ENCODE measurements at places on chromosomes 16 and 17. TPM values are rescaled to one million over a fixed set of nuclear protein-coding genes. Genes with fewer than 3 reads are reported as not detected.

DNAAF8 gene
- total RNA-seq: not detected

GRCh38 chr16:4373909-4374742 is 2.5 kb downstream of the VASN start:
- peak overlapping the region; percentile 99 for H3K27ac ChIP-seq
- peaks cover 3% of the 10 kb centered on the region for H3K36me3 ChIP-seq
- peaks cover 56% of the 10 kb centered on the region for H3K4me1 ChIP-seq
- peak overlapping the region; percentile 85 for H3K4me3 ChIP-seq

DNA sequence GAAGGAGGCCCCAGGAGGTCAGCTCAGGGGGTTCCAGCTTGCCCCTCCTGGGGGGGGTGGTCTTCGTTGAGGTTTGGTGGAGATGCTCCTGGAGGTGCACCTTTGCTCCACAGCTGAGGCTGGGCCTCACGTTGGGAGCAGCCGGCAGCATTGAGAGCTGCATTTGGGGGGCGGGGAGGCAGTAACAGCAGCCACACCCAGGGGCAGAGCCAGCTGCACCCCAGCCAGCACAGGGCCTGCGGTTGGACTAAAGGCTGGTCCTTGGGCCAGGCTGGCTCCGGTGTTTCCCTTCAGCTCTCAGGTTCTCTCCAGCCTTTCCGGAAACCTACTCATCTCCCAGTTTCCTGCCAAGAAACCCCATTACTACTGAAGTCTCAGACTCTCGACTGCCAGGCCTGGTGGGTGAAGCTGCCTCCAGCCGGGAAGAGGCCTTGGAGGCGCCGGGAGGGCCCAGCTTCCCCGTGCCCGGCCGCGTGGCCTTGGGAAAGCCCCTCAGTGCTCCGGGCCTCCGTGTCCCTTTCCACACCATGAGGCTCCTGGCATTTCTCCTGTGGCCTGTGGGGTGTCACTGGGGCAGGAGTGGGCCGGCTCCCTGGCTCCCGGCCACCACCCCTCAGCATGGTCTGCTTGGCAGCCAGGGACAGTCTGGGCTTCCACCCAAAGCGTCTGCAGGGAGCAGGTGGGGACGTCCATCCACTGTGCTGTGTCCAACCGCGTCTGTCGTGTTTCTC is 14.0 kb upstream of the BAIAP2 start:
- H3K36me3 ChIP-seq: no peaks in the 10 kb centered on the region
- H3K4me3 ChIP-seq: no peak overlapping the region
- H3K4me1 ChIP-seq: peaks cover 32% of the 10 kb centered on the region
- no peak overlapping the region for H3K27ac ChIP-seq
- no peaks in the 10 kb centered on the region for H3K27me3 ChIP-seq

CDRT15 gene
- not detected for total RNA-seq

- no peaks in the 10 kb centered on the region for H3K36me3 ChIP-seq
- H3K27me3 ChIP-seq: no peaks in the 10 kb centered on the region
- H3K27ac ChIP-seq: no peak overlapping the region
- H3K4me1 ChIP-seq: no peaks in the 10 kb centered on the region
- no peak overlapping the region for H3K4me3 ChIP-seq
- no peak for DNase-seq
Measured at GRCh38 chr17:66547151-66547865, 244.9 kb downstream of the PRKCA start.
